ENCODE measurements at places on chromosomes 6 and 20.

DNA sequence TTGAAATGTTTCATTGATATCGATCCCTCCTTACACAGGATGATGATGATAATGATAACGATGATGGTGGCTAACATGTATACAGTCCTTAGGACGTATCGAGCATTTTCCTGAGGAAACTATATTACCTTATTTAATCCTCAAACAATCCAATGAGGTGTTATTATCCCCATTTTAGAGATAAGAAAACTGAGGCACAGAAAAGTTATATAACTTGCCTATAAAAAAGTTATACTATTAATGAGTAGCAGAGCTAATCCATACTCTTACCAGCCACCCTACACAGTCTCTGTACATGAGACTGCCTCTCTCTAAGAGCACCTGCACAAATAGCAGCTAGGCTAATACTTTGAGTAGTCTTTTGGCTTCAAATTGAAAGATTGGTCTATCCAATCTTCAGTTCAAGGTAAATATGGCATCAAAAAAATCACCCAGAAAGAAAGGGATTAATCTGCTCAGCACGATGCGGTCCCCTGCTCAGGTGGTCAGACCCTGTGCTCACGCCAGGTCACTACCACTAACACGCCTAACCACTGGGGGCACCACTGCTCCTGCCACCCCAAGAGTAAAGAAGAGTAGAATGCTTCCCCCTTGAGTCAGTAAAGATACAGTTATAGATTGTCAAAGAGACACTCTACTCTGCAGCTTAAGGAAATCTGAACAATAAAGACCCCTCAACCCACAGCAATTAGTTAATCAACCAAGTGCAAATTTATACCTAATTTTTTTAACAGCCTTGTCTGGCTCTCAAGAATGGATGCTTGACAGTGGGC, 15.0 kb downstream of the GABBR1 start:
- DNase-seq, result no peak

DNA sequence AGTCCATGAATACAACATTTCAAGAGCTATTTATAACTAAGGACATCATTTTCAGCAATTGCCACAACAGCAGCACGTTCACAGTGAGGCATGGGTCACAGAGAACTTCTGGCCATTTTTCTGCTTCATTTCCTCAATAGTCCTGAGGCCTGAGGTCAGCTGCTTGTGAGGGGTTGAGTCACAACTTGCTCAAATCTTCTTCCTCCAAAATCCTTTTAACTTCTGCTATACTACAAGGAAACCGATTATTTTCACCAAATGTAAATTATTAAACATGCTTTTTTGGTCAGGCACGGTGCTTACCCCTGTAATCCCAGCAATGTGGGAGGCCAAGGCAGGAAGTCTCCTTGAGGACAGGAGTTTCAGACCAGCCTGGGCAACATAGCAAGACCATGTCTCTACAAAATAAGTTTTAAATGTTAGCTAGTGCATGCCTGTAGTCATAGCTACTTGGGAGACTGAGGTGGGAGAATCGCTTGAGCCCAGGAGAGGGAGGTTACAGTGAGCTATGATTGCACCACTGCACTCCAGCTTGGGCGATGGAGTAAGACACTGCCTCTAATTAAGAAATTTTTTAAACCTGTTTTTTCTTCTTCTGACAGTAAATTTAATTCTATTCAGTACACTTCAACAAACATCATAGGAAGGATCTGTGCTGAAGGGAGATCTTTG, 11.1 kb upstream of the SLC16A10 start:
- peak; percentile 20 for DNase-seq

DNA sequence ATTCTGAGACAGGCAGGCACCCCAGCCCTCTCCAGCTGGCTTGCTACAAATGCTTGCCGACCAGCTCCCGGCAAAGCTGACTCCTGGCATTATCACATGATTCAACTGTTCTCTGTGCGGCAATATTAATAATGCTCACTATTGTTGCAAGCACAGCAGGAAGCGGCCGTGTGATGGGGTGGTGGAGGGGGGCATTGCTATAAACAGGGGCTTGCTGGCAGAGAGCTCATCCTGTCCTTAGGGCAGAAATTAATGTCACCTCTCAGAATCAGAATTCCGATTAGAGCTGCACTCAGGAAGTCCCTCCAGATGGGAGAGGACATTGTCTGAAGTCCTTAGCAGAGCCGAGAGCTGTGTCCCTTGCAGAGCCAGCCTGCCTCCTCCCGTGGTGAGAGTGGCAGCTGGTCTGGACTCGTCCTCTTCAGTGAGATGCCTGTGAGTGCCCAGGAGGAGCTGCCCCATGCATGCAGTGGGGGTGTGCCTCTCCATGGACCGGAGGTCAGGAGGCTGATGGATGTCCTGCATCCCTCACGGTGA, 162.5 kb downstream of the CDH4 start:
- DNase-seq, result no peak

GRCh38 chr20:49310705-49311104, 32.8 kb upstream of the ZNFX1 start:
- no peak for DNase-seq

DNA sequence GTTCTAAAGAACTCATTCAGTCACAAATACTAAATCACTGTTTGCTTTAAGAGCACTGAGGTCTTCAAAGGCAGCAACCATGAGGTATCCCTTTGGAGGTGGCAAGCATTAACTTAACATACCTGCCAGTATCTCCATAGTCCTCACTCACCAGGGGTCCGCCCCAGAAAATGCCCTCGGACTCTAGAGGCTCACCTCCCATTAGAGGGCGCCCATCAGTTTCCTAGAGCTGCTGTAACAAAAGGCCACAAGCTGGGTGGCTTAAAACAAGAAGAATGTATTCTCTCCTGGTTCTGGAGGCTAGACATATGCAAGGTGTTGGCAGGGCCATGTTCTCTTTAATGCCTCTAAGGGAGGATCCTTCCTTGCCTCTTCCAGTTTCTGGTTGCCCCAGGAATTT, 12.0 kb upstream of the RNGTT start:
- DNase-seq, result no peak

GRCh38 chr20:44528309-44528708, 6.4 kb upstream of the SERINC3 start:
- DNase-seq, result no peak

GRCh38 chr20:43900121-43900466, 14.6 kb upstream of the TOX2 start:
- peak; percentile 22 for DNase-seq

- DNase-seq, result no peak
Measured at GRCh38 chr6:10302566-10303235, 112.2 kb downstream of the TFAP2A start.

DNA sequence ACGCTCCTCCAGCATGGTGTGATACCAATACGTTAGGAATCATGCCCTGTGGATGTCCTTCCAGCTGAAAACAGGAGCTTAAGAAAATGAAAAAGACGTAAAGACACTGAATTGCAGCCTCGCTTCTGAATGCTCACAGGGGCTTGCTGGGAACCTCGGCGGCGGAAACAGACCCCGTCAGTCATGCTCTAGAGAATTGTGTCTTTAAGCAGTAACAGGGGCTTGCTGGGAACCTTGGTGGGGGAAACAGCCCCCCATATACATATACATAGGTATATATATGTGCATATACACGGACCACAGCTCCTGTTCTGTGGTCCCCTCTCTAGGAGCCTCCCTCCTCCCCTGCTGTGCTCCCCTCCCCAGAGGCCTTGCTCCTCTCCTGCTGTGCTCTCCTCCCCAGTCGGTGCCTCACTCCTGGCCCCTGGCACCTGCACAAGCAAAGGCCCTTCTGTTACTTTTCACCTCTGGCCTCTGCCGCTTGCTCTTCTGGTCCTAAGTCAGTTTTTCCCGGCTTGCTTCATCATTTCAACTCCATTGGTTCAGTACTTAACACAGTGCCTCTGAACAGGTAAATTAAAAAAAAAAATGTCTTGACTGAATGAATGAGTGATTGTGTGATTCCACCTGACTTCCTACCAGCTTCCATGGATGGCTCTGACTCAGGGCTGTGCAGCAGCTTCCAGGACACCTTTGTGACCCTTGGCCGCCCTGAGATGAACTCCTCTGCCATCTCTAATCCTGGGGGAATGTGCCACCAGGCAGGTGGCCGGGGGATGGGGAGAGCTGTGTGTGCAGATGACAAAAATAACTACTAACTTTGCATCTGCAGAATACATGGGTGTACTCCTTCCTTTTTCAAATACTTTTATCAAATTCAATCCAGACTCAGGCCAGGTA, 246.1 kb downstream of the SMOC2 start:
- DNase-seq, result peak; percentile 11

- DNase-seq, result no peak
Measured at GRCh38 chr6:72857791-72858585, 236.1 kb downstream of the KCNQ5 start.

DNA sequence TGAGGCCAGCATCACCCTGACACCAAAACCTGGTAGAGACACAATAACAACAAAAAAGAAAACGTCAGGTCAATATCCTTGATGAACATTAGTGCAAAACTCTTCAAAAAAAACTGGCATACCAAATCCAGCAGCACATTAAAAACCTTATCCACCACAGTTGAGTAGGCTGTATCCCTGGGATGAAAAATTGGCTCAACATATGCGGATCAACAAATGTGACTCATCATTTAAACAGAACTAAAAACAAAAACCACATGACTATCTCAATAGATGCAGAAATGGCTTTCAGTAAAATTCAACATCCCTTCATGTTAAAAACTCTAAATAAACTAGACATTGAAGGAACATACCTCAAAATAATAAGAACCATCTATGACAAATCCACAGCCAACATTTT, 59.6 kb upstream of the PHIP start:
- no peak for DNase-seq

DNA sequence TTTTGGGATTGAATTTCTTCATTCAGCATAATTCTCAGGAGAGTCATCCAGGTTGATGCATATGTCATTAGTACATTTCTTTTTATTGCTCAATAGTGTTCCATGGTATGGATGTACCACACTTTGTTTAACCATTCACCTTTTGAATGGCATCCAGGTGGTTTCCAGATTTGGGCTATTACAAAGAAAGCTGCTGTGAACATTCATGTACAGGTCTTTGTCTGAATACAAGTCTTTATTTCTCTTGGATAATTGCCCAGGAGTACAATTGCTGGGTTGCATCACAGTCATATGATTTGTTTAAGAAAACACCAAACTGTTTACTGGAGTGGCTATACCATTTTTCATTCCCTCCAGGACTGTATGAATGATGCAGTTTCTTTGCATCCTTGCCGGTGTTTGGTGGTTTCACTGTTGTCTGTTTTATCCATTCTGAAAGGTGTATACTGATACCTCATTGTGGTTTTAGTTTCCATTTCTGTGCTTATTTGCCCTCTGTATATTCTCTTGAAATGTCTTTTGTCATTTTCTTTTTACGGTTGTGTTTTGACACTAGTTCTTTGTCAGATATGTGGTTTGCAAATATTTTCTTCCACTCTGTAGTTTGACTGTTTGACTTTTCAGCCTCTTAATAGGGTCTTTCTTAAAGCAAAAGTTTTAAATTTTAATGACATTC, 8.8 kb downstream of the CDKAL1 start:
- DNase-seq, result no peak

DNA sequence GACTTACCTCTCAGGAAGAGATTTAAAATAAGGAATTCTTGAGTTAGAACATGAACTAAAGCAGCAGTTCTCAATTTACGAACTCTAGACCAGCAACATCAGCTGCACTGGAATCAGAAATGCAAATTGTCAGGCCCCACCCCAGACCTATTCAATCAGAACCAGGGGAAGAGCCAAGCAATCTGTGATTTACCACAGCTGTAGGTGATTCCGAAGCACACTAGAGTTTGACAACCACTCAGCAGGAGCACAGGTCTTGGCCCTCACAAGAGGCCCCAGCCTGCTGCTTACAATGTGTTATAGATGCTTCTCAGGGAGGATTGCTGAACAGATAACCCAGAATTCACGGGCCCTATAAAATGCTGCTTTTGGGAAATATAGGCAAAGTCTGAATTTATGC, 279.2 kb downstream of the PTPRK start:
- no peak for DNase-seq

GRCh38 chr6:75135450-75135849, 70.4 kb downstream of the COL12A1 start:
- no peak for DNase-seq

DNA sequence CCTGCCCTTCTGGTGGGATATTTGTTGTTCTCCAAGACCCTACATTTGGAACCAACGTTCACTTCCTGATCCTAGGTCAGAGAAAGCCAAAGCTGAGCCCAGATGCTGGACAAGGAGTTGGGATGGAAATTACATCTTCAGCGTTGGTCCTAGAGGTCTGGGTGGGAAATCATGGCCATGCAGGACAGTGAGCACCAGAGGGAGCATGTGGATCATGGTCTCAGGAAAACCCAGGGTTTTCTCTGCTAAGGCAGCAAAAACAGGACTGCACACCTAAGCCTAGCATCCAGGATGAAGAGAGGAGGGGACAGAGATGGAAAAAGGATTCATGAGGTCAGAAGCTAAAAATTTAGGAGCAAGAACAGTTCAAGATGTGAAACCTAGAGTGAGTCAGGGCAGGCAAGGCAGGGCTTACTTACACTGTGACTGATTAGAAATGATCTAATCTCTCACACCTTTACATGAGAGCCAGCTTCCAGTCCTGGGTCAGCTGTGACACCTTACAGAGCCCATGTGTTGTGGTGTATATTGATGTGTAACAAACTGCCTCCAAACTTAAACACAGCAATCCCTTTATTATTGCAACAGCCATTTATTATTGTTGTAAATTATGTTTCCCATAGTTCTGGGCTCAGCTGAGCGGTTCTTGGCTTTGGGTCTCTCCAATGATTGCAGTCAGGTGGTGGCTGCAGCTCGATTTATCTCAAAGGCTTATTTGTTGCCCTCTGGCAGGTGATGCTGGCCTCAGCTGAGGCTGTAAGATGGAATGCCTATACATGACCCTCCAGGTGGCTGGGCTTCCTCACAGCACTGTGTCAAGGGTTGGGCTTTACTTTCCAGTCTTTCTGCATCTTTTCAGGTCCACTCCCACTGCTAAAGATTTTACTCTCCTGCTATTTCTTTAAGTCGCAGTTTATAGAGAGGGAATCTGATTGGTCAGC, 6.5 kb downstream of the C20orf202 start:
- DNase-seq, result no peak

DNA sequence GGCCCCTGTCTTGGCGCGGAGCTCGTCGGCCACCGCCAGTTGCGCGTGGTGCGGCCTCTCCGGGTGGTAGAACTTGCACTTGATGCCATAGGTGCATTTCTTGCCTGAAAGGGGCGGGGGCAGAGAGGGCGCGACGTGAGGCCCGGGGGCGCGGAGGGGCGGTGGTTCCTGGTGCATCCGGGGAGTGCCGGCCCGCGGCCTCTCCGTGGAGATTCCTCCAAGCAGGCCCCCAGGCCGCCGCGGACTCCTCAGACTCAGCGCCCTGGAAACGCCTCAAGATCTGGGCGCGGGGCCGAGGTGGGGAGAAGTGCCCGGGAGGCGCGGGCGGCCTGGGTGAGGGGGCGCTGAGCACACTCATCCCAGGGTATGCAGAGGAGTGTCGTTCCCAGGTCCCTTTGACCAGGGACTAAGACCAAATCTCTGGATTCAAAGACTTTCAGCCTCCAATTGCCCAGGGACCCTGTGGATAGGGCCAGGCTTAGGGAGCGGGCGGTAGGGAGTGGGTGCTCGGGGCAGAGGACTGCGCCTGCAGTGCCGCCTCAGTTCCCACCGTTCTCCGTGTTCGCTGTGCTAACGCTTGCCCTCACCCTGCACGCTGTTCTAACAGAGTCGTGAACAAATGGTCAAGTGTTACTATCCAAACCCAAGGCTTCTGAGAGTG, 33.3 kb downstream of the ZC3H12D start:
- no peak for DNase-seq

GRCh38 chr6:106060167-106060566, 26.0 kb upstream of the PRDM1 start:
- no peak for DNase-seq

- no peak for DNase-seq
Measured at GRCh38 chr6:21158873-21159272, 434.7 kb upstream of the SOX4 start.

GRCh38 chr6:35448191-35448590, 3.9 kb upstream of the FANCE start:
- no peak for DNase-seq

All from adrenal gland (tissue), 19 donors.